ENCODE measurements at places on chromosomes 6 and 20.

- DNase-seq = no peak
Observed at GRCh38 chr6:129331450-129332138, 378.4 kb downstream of the ARHGAP18 start.

DNA sequence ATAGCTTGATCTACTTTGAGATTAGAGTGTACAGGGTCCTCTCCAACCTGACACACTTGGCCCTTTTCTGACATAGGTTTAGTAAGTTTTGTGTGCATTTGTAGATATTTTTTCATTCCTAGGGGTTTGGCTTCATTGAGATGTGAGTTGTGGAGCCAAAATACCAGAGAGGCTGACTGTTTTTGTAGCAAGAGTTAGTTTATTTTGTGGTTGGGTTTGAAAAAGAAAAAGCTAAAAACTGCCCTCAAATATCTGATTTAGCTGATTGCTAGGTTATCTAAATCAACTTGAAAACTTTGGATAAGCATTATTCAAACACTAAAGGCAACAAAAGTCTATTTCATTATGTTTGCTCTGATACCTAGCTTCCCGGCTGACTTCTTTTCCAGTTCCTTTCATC is 164.7 kb upstream of the CENPW start:
- DNase-seq = no peak

GRCh38 chr6:26455357-26455970 is 2.3 kb upstream of the BTN2A1 start:
- no peak for DNase-seq

- DNase-seq = no peak
Observed at GRCh38 chr6:55034752-55035151, 139.6 kb upstream of the HCRTR2 start.

DNA sequence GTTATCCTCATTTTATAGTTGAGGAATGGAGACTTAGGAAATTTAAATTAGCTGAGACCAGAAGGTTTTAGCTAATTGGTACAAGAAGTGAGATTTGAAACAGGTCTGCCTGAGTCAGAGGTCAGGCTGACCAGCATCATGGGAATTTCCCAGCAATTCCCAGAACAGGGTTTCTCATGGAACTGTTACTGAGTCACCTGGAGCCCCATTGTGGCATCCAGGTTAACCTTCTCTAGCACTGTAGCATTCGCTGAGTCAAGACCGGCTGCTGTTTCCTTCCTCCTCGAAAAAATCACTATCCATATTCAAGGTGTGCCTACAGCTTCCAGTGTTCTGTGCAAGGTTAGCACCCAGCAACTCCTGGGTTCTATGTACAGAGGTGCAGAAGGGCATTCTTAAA is 238.0 kb upstream of the MAN1A1 start:
- DNase-seq = no peak

- DNase-seq = no peak
Observed at GRCh38 chr6:92479831-92480230, 939.5 kb downstream of the EPHA7 start.

GRCh38 chr20:21395666-21396598 is 1.4 kb downstream of the NKX2-4 start:
- no peak for DNase-seq

DNA sequence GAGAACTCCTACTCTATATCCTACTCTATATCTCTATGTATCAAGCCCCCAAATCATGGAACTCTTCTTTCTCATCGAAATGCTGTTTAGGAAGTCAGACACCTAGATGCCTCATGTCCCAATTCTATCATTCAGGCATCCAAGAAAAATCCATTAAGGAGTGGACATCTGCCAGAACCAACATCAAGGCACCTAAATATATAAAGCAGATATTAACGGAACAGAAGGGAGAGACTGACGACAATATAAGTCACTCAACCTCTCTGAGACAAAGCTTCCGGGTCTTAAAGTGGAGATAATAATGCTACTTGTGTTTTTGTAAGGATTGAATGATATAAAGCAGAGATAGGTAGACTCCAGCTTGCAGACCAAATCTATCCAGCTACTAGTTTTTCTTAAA is 241.5 kb downstream of the NFATC2 start:
- DNase-seq = no peak

All from memory B cell (primary cell).